ENCODE measurements at places on chromosomes 2 and 18. TPM values are rescaled to one million over a fixed set of nuclear protein-coding genes. Genes with fewer than 3 reads are reported as not detected.

DNA sequence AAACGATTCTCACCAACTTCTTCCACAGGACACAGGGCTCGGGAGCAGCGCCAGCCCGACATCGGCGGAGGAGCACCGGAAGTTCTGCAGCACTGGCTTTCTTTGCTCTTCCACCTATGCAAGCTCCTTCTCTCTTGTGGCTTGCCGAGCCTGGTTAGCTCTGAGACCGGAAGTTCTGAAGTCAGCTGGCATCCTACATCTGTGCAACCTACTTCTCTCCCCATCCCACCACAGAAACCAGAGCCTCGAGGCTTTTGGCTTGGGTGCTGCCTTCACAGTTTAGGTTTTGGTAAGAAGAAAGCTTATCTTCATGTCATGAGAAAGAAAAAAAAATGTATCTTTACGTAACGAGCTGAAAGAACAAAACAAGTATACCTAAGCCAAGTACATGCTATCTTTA lies 111.7 kb downstream of the ANKRD44 start:
- H3K4me3 ChIP-seq = no peak overlapping the region
- no peak overlapping the region for H3K27ac ChIP-seq
- H3K27me3 ChIP-seq = no peaks in the 10 kb centered on the region
- peaks cover 5% of the 10 kb centered on the region for H3K36me3 ChIP-seq
- no peak for DNase-seq
- H3K4me1 ChIP-seq = peaks cover 3% of the 10 kb centered on the region

GRCh38 chr2:64932371-64933216 lies 56.6 kb upstream of the SLC1A4 start:
- no peak overlapping the region for H3K27ac ChIP-seq
- H3K4me1 ChIP-seq = peaks cover 5% of the 10 kb centered on the region
- H3K36me3 ChIP-seq = no peaks in the 10 kb centered on the region
- no peak overlapping the region for H3K4me3 ChIP-seq
- no peaks in the 10 kb centered on the region for H3K27me3 ChIP-seq

GRCh38 chr2:68769586-68770270 lies 35.1 kb downstream of the ARHGAP25 start:
- no peak overlapping the region for H3K4me3 ChIP-seq
- no peak for DNase-seq
- peaks cover 2% of the 10 kb centered on the region for H3K36me3 ChIP-seq

DNA sequence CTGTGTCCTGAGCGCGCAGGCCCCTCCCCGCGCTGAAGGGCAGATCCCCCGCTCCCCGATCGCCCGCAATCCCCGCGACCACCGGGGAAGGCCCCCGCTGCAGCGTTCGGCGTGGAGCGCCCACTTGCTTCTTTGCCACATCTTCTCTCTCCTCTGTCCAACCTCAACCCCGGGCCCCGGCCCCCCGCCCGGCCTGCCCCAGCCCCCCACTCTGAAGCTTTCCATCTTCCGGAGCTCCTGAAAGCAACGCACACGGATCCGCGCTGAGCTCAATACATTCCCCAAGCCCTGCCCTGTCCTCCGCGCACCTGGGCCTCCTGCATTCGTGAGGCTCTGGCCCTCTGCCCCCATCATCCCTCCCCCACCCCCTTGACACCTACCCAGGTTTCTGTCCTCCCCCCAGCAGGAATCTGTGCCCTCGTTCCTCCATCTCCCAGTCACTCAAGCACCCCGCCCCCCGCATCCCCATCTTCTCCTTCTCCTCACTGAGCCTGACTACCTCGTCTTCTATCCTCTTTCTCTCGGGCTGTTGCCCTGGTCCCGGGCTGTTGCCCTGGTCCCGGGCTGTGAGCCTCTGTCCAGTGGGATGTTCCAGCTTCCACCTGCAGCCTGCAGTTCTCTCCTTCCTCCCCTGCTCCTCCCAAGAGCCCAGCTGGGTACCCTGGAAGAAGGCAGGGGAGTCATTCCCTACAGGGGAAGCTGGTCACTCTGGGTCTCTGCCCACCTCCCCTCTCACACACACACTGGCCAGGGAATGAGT lies 7.8 kb downstream of the SPEG start:
- DNase-seq = peak; percentile 56
- peaks cover 8% of the 10 kb centered on the region for H3K27me3 ChIP-seq
- H3K4me1 ChIP-seq = peaks cover 54% of the 10 kb centered on the region

- no peak overlapping the region for H3K27ac ChIP-seq
- H3K4me3 ChIP-seq = no peak overlapping the region
- H3K36me3 ChIP-seq = no peaks in the 10 kb centered on the region
- peaks cover 13% of the 10 kb centered on the region for H3K4me1 ChIP-seq
- peaks cover 15% of the 10 kb centered on the region for H3K27me3 ChIP-seq
- no peak for DNase-seq
These were observed 1.3 kb downstream of the VWA3B start for GRCh38 chr2:98088261-98088660.

GRCh38 chr2:41826921-41827320 lies 220.9 kb upstream of the PKDCC start:
- H3K27me3 ChIP-seq = no peaks in the 10 kb centered on the region
- DNase-seq = no peak
- H3K4me1 ChIP-seq = no peaks in the 10 kb centered on the region
- no peaks in the 10 kb centered on the region for H3K36me3 ChIP-seq
- no peak overlapping the region for H3K4me3 ChIP-seq

DNA sequence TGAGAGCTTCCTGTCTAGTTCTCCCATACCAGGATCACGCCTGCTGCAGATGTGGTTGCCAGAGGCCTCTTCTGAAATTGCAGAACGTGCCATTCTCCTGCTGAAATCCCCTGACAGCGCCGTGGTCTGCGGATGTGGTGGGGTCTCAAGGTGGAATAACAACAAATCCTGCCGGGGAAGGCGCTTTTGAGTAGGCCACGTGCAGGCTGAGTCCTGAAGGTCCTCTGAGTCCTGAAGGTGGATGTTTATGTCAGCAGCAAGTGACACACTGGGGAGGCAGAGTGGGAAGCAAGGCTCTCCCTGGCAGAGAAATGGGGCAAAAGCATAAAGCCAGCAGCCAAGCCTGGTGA lies 241.4 kb downstream of the MYCN start:
- DNase-seq = no peak
- H3K4me1 ChIP-seq = peaks cover 20% of the 10 kb centered on the region
- no peaks in the 10 kb centered on the region for H3K36me3 ChIP-seq
- H3K27me3 ChIP-seq = no peaks in the 10 kb centered on the region
- no peak overlapping the region for H3K27ac ChIP-seq

Gene KLHL29
- 8.7 TPM for total RNA-seq

Gene MAP3K19
- total RNA-seq = 16.0 TPM

Gene ABCG8
- 0.33 TPM for total RNA-seq

Gene STARD6
- 0.69 TPM for total RNA-seq

Gene PROM2
- total RNA-seq = 0.99 TPM
